ENCODE measurements at places on chromosomes 16 and 17. TPM values are rescaled to one million over a fixed set of nuclear protein-coding genes. Genes with fewer than 3 reads are reported as not detected.
A peak's percentile ranks its signal among the peaks of the same experiment; 100 is the strongest.

GRCh38 chr16:70416748-70417616 is 21.9 kb downstream of the ST3GAL2 start:
- DNase-seq, result no peak

DNA sequence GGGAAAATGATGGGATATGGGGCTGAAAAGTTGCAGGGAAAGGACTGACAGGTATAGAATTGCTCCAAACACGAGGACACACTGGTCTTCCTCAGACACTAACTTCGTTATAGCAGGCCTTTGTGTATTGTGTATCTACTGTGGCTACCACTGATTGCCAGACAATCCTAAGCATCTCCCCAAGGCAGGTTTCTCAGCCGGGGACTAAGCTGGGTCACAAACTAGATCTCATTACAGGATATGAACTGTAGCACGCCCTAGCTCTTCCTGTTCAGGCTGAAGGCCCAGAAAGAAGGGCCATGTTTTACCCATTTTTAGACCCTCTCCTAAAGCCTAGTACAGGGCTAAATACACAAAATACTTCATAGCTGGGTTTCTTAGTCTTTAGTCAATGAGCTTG is 5.1 kb upstream of the RANGRF start:
- DNase-seq, result no peak

GRCh38 chr16:46973996-46974324 is 486 bp upstream of the DNAJA2 start:
- DNase-seq, result no peak

ARHGDIG gene
- not detected for total RNA-seq

GRCh38 chr17:3448059-3448665 is 14.5 kb upstream of the OR1E2 start:
- no peak for DNase-seq

- DNase-seq, result no peak
Observed at GRCh38 chr17:70608957-70609356, 439.6 kb downstream of the KCNJ2 start.

- no peak for DNase-seq
Observed at GRCh38 chr16:88285514-88285822, 97.3 kb upstream of the ZNF469 start.

DNA sequence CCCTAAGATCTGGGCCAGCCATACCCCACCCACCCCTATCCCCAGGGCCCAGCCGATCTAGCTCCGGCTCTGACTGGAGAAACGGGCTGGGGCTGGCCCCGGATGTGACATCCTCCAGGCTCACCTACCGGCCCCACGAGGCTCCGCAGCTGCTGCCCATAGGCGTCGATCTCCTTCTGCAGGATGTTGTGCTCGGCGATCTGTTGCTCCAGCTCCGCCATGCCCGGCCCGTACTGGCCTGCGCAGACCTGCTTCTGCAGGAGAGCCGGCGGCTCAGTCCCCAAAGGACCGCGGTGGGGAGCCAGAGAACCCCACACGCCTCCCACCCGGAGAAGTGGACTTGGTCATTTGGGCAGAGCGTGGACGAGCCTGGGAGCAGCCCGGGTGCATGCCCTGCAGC is 4.8 kb downstream of the EVPL start:
- DNase-seq, result no peak

- DNase-seq, result no peak
Observed at GRCh38 chr16:13883276-13883675, 36.7 kb upstream of the ERCC4 start.

SEZ6 gene
- total RNA-seq, result 0.10 TPM

DNA sequence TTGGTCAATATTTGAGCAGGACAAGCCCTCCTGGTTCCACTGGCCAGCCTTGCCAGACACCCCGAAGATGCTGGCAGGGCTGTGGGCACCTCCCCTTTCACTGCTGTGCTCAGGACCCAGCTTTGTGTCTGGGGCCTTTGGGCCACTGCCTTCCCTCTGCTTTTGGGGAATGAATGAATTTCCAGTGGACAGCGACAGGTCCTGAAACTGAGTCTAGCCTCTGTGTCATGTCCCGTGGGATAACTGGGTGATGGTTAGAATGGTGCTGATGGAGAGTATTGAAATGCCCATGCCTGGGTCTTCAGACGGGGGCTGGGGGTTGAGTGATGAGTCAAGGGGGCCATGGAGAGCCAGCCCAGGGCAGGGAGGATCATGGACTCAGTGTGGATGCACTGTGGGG is 135.8 kb downstream of the FOXL1 start:
- DNase-seq, result no peak

GRCh38 chr16:88638323-88639230 is at the start of gene IL17C:
Gene IL17C, plus strand, starts transcription at chr16:88638572. Its CDS starts 70 bp downstream, at chr16:88638642.
- no peak for DNase-seq

DNA sequence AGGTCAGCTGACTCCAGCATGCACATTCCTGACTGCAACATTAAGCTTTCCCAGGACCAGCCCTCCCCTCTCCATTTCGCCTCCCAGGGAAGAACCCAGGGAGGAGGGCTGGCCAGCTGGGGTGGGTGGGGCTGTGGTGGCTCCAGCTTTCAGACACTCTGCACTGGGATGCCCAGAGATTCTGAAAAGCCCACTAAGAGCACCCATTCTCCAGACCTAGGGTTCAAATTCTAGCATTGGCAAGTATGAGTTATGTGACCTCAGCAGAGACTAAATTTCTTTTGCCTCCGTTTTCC is 7.8 kb downstream of the DLX3 start:
- DNase-seq, result no peak

DNA sequence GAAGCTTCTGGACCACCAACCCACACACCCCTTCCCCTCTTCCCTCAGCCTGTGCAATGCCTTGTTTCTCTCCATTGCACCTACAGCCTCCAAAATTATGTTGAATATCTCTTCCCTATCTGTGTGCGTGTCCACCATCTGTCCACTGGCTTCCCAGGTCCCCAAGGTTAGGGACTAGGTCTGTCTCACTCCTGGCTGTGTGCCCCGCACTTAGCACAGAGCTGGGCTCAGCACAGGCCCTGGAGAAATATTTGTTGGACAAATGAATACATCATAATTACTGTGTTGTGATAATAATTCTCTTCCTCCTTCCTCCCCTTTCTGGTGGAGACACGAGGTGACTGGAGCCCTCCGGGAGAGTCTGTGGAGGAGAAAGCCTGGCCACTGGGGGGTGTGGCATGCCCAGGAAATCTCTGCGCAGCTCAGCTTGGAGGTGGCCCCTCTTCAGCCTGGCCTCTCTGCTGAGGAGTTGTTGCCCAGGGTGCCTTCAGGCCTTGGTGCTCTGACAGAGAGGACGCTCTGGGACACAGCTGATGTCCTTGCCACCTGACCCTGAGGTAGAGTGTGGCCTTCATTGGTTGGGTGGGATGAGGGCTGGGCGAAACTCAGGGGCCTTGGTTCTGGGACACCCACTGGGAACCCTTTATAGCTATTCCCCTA is 3.3 kb upstream of the BRD7 start:
- no peak for DNase-seq

DNA sequence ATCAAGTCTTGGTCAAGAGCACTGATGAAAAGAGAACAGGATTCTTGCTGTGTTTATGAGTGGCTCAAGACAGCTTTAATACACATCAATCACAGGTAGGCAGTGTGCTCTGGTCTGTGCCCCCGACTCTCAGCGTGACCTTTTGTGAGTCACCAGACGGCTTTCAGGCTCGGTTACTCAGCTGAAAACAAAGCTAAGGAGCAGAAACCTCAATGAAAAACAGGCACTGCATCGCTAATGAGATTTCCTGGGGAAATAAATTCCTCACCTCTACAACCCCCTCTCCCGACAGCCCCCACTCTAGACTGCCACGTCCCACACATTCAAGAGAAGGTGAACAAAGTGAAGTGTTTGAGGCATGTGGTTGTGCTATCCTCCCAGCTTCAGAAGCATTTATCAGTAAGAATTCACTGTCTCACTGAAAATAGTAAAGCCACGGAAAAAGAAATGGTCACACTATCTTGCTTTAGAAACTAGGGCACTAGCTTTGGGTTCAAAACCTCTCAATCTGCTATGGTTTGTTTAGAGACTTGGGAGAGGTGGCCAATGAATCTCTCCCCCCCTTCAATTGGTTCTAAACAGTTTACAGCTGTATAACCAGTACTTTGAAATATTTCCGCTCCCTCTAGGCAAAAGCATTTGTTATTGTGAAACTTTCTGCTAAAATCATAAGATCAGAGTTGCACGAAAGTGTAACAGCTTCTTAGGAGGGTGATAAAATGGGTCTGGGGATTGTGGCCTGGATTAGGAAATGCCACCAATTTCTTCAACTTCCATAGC is 199.5 kb upstream of the PMFBP1 start:
- DNase-seq, result peak; percentile 5

WWP2 gene
- total RNA-seq, result 35.3 TPM

- DNase-seq, result no peak
Observed at GRCh38 chr16:56115817-56116576, 75.3 kb upstream of the GNAO1 start.

- no peak for DNase-seq
Observed at GRCh38 chr16:13793841-13794409, 126.0 kb upstream of the ERCC4 start.

DNA sequence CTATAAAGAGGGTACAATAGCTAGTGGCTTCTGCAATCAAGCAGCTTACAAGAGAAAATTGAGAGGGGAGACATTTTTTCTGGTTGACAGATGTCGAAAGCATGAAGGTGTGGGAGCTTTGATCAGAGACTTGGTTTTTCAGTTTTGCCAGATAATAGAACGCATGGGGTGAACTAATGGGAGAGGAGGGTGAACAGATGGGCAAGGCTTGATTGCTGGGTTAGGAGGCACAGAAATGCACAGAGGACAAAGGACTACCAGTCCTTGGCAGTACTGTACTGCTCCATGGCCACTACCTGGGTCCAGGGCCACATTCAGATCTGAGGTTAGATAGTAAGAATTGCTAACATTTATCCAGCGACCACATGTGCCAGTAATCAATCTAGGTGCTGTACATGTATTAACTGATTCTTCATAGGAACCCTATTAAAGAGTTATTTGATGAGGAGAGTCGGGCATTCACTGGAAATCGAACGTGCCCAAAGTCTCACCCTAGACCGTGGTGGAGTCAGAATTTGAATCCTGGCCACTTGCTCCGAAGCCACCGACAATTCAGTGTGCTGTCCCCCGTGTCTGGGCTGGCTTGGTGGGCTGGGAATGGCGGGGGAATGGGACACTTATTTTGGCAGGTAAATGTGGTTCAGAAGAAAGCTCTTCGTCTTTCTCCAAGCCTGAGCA is 873 bp upstream of the KSR1 start:
- DNase-seq, result no peak

DNA sequence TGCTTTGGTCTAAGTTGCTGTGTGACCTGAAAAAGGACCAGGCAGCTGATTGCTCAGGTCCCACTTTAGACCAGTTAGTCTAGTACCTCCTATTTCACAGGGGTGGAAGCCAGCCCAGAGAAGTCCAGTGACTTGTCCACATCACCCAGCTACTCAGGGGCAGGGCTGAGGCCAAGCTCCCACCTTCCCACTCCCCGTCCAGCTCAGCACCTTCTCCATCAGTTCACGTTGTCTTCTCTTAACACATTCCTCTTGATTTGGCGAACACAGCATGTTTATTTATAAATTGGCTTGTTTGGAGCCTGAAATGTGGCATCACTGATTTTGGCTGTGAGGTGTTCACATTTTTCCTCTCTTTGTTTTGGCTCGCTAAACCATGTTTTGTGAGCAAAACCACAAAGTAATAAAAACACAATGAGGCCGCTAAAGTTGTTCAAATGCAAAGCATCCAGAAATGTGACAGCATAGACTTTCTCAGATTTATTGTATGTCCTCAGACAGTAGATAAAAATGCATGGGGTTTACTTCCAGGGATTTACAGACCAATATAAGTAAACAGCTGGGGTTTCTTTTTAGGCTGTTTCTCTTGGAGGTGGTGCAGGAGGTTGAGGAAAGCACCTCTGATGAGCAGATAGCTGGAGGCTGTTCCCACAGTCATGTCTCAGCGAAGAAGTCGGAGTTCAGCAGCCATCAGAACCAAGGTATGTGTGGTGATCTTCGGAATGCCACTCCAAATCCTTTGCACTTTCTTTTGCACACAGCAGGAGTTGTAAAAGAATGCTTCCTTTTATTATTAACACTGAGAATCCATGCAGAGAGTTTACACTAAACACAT is 88.4 kb downstream of the PLXDC1 start:
- DNase-seq, result no peak

INPP5K gene
- 40.9 TPM for total RNA-seq

DNA sequence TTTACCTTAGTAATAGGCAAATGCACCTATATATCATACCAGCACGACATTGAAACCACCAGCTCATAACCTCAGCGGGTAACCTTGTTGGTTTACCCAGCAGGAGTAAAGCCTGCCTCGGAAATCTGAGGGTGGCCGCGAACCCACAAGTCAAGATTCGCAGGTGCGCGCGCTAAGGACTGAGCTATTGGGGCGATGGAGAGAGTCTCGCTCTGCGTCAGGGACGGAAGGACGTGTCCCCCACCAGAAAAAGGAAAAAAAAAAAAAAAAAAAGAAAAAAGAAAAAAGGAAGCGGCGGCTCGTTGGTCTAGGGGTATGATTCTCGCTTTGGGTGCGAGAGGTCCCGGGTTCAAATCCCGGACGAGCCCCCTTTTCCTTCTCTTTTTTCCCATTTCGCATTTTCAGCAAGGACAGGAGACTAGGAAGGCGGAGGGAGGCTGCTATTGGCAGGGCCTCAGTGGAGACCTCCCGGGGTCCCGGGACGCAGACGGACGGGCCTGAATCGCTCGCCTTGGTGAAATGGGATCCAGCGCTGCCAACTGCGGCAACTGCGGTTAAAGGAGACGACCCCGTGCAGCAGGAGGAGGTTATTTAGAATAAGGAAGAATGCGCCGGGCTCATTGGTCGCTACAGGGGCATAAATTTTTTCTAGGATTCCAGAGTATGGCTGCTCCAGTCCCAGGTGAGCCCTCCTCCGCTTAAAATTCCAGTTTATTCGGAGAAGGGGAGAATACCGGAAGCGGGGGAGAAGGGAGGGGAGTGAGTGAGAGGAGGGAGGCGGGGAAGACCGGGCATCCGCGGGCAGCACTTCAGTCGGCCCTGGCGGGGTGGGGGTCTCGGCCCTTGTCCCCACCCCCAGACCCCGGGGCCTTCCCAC is at the start of gene OR1F1:
OR1F1 (plus strand) TSS at position 407 of the 877 bp plus-strand sequence.
- DNase-seq, result no peak

DNA sequence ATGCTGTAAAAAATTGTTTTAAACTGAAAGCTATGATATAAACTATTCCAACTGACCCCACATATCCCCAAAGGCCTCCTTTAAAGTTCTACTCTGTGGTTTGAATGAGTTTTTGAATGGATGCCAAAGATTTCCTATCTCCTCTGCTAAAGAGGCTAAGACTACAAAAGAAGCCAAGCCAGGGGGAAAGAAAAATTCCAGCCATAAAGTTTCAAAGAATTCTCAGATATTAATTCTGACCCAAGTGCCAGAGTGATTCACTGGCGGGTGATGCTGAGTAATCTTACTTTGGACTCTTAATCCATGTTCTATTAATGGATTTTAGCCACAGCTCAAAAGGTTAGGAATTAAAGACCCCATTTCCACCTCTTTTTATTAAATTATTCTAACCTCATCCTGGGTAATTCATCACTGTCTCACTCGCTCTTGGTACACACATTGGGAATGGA is 60.7 kb downstream of the HS3ST3A1 start:
- DNase-seq, result no peak

DNA sequence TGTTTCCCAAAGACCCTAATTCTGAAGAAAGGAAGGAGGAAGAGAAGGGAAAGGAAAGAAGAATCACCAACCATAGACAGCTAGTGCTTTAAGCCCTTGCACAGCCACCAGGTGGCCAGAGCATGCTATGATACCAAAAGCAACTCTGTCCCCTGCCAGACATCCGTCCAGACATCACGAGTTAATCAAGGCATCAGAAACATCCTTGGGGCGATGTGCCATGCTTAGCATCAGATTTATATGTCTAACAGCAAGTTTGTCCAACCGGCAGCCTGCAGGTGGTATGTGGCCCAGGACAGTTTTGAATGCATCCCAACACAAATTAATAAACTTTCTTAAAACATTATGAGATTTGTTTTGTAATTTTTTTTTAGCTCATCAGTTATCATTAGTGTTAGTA is 2.9 kb upstream of the CRYBA1 start:
- DNase-seq, result no peak

Data from endothelial cell (in vitro differentiated cells).